Fibroblast of villous mesenchyme (primary cell): ENCODE measurements at places on chromosomes 5 and 9.

GRCh38 chr5:169584998-169585451, 1.5 kb downstream of the SPDL1 start:
- no peak for DNase-seq

DNA sequence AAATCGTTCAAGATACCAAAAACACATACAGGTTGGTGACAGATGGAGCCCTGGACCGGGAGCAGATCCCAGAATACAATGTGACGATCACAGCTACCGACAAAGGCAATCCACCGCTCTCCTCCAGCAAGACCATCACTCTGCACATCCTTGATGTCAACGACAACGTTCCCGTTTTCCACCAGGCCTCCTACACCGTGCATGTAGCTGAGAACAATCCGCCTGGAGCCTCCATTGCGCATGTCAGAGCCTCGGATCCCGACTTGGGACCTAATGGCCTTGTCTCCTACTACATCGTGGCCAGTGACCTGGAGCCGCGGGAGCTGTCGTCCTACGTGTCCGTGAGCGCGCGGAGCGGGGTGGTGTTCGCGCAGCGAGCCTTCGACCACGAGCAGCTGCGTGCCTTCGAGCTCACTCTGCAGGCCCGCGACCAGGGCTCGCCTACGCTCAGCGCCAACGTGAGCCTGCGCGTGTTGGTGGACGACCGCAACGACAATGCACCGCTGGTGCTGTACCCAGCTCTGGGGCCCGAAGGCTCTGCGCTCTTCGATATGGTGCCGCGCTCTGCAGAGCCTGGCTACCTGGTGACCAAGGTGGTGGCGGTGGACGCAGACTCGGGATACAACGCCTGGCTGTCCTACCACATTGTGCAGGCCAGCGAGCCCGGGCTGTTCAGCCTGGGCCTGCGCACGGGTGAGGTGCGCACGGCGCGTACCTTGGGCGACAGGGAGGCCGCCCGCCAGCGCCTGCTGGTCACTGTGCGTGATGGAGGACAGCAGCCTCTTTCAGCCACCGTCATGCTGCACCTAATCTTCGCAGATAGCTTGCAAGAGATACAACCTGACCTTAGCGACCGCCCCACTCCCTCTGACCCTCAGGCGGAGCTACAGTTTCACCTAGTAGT, 1.8 kb downstream of the PCDHGB3 start:
- DNase-seq, result no peak

DNA sequence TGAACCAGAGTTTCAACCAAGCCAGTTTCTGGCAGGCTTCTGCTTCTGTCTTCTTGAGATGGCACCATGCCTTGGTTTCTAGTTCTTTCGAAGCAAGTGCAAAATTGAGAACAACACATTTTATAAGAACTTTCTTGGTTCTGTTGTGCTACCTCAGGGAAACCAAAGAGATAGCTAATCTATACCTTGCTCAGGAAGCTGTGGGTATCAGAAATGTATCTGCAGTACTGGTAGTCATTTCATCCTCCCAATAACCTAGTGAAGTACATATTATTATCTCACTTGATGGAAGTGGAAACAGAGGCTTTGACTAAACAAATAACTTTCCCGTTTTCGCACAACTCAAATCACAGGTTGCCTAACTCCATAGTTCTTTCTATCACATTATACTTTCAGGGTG, 246.6 kb downstream of the ENC1 start:
- DNase-seq, result no peak

- peak; percentile 6 for DNase-seq
These were observed 133.1 kb upstream of the FBXL7 start for GRCh38 chr5:15366676-15367391.

DNA sequence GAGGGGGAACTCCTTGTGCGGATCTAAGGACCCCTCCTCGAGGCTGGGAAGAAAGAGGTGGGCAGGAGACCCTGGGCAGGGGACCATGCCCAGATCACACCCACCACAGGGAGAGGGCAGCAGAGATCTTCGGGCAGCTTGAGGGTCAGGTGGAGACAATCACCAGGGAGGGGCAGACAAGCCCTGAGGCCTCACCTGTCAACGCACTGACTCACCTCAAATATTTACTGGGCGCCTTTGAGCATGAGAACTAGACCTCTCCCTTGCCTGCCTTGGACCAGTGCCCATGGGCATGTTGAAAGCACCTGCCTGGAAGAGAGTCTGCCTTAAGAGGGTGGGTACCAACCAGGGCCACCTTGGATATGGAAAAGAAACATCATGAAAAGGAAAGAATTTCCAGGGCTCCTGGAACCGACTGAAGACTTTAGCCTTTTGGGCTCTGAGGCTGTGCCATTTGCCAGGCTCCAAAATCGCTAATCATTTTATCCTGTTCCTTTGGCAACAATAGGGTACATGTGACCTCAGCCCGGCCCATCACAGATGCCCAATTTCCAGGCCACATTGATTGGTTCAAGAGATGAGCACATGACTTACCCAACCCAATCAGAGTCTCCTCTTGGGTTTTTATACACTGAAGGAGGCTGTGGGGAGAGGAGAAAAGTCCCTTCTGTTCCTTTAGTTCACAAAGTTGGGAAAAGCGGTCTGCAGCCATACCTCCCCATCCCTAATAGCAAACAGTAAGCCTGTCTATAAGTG, 10.4 kb upstream of the SPINK4 start:
- no peak for DNase-seq

- DNase-seq, result peak; percentile 19
These were observed 774.5 kb upstream of the RGMB start for GRCh38 chr5:97998941-97999340.

GRCh38 chr9:87671478-87671877, 54.4 kb upstream of the CTSL start:
- DNase-seq, result no peak

DNA sequence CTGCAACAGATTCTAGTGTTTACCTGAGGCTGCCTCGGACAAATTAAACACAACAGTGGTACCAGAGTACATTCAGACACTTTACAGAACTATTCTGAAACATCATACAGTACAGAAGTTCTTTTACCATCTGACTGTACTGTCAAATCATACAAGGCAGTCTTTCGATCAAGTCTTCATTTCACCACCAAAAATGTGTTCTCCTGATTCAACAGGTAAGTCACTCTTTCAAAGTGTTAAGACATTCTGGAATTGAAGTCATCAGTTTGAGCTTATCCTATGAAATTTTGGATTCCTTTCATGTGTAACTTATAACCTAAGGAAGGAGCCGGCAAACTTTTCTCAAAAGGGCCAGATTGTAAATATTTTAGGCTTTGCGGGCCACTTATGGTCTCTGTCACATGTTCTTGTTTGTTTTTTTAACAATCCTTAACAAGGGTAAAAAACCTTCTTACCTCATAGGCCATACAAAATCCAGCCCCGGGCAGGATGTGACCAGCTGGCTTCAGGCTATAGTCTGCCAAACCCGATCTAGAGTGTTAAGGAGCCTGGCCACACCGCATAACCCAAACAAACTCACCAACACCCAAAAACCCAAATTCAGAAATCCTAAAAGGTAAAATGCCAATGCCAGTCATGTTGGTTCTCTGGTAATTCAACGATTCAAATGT, 151.6 kb downstream of the DENND1A start:
- DNase-seq, result no peak

GRCh38 chr5:154101184-154101583, 62.4 kb downstream of the MFAP3 start:
- no peak for DNase-seq

DNA sequence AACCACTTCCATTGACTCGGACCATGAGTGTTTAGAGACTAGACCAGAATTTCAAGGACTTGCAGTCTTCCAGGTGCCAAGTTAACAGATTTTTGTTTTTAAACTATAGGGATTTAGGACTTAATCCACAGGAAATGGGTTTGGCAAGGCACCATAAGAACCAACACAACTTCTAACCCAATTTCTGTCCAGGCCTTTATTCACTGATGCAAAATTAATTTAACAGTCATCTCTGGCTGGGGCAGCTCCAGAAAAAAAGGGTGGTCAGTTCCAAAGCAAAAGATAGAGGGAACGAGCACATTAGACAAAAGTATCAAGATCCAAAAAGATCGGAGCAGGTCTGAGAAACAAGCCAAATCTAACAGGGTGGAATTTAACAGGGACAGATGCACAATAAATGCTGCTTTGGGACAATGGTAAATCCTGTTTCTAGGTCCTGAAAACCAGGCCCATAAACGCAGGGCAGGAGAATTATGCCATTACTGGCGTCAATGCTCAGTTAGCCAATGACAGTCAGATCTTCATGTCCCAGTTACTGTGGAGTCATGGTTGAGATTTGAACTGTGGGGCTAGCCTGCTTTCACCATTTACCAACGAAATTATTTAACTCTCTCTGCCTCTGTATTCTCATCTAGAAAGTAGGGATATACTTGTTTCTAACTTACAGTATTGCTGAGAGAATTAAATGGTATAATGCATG, 590.8 kb upstream of the BRINP1 start:
- no peak for DNase-seq
